NCI-H2171 treated with DMSO at 0.1 percent for 48 hours (cell line): ENCODE measurements at places on chromosomes 4 and X.

DNA sequence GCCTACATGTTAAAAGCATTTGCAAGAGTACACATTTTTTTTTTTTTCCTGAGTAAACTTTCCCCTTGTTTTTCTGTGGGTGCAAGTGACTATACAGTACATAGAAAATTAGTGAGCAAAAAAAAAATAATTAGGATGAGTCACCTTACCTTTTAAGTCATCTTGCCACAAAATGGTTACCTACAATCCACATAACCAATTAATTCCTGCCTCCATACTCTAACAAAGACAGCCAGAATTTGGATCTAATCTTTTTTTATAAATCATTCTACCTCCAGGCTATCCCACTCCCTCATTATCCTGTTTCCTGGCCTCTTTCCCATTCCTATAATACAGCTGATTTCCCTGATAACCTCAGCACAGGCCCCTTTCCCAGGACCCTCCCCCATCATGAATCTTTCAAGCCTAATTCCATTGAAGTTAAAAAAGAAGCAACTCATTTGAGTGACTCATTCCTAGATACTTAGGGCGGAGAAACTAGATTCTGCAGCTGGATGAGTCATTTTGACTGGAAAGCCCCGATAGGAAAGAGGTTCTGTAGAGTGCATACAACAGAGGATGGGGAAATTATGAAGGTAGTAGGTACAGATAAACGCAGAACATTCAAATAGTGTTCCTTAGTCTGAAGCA lies 128.2 kb downstream of the C4orf51 start:
- DNase-seq, result no peak

GRCh38 chr4:31995943-31996901 lies 1276.1 kb downstream of the PCDH7 start:
- no peak for DNase-seq

GRCh38 chr4:68592673-68593072 lies 16.6 kb upstream of the UGT2B17 start:
- no peak for DNase-seq

GRCh38 chr4:151887031-151887815 lies 126.4 kb upstream of the GATB start:
- DNase-seq, result no peak

- DNase-seq, result no peak
Measured at GRCh38 chrX:138664466-138664865, 47.1 kb downstream of the FGF13 start.

GRCh38 chrX:97673135-97673534 lies 789.4 kb downstream of the RPA4 start:
- no peak for DNase-seq

- DNase-seq, result no peak
Measured at GRCh38 chrX:19897091-19897490, 9.7 kb upstream of the SH3KBP1 start.

GRCh38 chrX:65644621-65645289 lies 22.7 kb upstream of the MSN start:
- DNase-seq, result no peak

DNA sequence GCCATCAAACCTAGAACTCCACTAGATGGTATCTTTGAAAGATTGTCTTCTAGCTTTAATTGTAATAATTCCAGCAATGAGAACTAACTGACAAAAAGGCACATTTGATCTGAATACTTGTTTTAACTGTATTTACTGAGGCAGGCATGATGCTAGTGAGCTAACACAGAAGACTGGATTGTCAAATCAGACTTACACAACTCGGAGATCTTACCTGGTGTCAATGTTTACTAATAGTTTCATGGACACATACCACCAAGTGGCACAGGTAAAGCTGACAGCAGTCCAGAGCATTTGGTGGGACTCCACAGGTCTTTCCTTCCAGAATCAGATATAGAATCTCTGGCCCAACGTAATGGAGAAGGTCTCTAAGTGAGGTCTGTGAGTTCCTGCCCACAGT lies 229.9 kb upstream of the BOD1L1 start:
- DNase-seq, result no peak

DNA sequence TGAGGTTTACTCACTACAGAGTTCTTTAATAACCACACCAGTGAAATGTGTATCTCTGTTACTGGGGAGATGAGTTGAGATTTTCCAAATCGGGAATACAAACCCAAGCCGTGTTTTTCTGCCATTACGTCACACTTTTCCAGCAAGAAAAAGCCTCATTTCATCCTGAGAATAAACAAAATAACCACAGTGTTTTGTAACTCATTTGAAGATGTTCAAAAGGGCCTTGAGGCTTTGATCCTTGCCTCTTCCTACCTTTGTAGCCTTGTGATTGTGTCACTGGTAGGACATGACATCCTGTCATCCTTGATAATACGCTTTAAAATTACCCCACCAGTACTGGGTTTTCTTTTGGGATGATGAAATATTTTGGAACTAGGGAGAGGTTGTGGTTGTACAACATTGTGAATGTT lies 2.9 kb downstream of the USP11 start:
- DNase-seq, result no peak
